ENCODE measurements at places on chromosomes 12 and 14.
A peak's percentile ranks its signal among the peaks of the same experiment; 100 is the strongest.

GRCh38 chr14:45251912-45252311 is 1.1 kb downstream of the MIS18BP1 start:
- no peak for DNase-seq

DNA sequence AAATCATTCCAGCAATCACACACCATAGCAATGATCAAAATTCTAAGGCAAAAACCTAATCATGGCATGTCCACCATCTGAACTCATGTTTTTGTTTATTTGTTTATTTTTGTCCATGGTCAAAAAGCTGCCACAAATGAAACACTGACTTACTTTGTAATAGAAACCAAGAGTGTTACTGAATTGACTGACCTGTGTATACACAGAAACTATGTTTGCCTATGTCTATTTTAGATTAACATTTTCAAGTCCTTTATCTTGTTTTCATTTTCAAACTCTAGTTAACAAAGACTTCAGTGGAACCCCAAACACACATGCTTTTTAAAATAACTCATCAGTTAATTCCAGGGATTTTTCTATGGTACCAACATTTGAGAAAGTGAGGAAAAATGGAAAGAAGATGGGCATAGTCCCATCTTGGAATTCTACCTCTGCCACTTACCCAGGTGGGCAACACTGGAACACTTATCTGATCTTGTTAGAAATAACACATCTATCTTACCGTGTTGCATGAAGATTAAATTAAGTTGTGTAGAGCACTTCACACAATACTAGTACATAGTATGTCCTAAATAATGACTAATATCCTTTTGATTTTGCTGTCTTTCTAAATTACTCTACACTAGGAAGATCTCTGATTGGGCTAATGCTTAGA is 6.4 kb downstream of the LUM start:
- DNase-seq: no peak

- DNase-seq: peak; percentile 42
Observed at GRCh38 chr12:78293059-78293686, 462.5 kb downstream of the NAV3 start.

DNA sequence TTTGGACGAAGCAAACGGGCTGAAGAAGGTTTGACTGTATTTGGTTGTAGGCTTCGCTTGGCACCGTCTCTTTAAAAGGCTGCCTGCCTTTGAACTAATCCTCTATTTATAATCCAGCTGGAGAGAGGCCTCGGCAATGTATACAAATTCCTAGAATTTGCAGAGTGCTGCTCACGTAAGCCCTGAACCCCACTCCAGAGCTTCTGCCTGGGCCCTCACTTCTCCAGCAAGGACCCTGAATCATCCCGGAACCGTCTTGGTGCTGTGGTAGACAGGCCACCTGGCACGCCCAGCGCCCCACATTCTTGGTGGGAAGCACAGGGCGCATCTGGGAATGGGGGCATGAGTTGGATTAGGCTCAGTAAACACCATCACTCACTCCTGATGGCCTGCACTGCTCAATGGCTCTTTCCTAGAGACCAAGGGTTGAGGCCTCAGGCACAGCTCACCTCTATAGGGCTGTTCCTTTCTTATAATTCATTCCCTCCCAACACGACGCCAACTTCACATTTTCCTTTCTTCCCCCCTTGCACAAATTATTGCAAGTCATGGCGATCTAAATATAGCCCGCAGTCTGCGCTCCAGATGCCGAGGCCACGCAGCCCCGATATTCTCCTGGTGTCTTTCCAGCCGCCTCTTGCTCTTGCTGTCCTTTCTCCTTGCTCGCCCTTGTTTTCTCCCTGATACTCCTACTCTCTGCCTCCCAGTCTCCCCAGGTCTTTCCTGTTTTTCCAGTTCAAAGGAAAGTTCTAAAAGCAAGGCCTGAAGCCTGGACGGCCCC is 141.0 kb downstream of the ZFP36L1 start:
- DNase-seq: no peak

- no peak for DNase-seq
Observed at GRCh38 chr12:110224379-110225304, 56.4 kb upstream of the ATP2A2 start.

GRCh38 chr14:35416108-35416750 is 11.7 kb upstream of the NFKBIA start:
- DNase-seq: no peak

- DNase-seq: no peak
Observed at GRCh38 chr12:234891-235415, 21.0 kb upstream of the SLC6A12 start.

GRCh38 chr14:55446127-55446736 is 5.8 kb upstream of the TBPL2 start:
- DNase-seq: peak; percentile 60

DNA sequence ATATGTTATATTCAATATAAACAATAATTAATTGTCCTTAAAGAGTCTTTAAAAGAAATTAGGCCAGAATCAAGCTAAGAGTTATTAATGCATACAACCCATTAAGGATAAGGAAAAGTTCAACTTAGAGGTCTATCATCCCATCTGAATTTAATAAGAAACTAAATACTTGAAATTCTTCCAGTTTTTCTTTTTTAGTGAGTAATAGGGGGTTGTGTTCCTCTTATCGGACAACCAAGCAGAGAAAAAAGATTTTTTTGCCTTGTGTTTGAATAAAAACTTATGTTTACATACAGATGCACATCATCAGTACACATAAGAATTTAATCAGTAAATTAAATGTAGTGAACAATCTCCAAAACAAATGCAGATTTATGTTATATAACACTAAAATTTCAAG is 32.5 kb downstream of the PAWR start:
- DNase-seq: no peak

DNA sequence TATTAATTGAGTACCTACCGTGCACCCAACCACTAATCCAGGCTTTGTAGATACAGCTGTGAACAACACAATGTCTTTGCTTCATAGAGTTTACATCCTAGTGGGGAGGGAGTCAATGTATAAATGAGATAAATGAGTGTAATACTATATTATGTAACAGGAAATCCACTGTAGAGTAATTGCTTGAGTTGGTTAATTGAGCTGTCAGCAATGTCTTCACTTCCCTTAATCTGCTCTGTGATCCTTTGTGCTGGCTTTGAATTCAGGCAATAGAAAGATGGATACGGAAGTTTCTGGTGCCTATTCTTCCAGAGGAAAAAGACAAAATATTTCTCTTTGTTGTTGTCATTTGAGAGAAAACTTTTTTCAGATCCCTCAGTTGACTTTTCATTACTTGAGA is 104.0 kb upstream of the SLC16A7 start:
- no peak for DNase-seq

- DNase-seq: no peak
Observed at GRCh38 chr14:24463017-24463883, 20.7 kb upstream of the SDR39U1 start.

DNA sequence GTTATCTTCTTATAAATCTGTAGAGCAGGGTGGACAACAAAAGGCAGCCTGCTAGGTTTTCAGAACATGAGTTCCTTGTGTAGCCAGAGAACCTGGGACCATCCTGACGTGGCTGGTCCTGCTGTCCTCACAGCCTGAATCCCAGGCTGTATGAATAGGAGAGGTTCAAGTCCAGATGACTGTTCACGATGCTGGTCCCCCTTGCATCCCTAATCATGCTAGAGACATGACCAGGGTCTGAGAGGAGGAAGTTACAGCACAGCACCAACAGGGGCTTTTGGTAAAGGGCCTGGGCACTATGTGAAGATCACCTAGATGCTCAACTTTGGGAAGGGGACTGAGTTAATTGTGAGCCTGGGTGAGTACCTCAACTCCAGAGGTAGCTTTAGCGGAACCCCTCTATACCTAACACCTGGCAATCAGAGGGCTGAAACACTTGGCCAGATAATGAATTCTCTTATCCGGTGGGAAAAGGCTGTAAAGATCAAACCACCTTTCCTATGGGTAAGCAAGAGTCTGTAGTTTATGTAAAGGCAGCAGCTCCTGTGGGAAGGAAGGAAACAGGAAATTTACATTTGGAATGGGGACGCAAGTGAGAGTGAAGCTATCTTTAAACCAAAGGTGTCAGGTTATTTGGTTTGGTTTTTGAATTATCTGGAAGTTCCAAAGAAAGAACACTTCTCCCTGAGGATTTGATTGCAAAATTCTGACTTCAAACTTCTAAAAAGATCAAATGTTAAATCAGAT is 112.8 kb downstream of the DAD1 start:
- no peak for DNase-seq

DNA sequence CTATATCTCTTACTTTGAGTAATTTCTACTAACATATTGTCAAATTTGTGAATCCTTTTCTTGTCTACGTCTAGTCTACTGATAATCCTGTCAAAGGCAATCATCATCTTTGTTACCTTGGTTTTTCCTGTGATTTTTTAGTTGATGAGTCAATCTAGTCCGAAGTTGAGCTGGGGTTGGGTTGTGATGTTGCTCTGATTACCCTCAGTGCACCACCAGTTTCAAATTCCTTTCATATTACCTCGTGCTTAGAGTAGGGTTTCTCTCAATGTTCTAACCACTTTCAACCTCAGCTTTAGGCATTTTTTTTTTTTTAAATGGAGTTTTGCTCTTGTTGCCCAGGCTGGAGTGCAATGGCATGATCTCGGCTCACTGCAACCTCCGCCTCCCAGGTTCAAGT is 186.8 kb downstream of the BTG1 start:
- no peak for DNase-seq

DNA sequence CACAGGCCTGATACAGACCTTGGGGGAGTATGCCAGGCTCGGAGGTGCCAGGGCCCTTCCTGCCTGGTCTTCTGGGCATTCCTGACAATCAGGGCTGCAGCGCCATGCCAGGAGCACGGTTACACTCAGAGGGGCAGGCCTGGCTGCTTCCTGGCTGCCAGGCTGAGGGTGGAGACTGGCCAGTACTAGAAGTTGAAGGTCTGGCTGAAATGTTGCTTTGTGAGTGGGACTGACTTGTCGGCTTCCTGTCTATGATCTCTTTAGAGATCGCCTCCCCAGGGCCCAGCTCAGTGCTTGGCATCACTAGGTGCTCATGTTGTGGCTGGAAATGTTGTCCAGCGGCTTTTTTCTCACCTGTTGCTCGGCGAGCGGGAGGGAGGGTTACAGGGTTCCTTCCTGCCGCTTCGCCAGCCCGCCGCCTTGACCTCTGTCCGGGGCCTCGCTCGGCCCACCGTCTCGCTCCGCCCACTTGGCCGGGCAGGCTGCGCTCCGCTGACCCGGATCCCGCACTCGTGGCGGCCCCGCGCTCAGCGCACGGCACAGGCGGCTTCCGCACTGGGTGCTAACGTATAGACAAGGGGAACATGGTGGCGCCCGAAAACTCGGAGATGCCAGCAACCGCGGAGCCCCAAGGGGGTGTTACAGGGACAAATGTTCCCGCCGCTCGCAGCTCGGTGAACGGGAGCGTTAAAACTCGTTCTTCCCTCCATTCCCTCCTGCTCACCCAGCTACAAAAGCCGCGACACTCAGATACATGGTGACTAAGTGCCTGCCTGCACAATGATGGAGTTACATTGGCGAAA is 32.6 kb downstream of the PAPLN start:
- no peak for DNase-seq

GRCh38 chr12:1594006-1594260 is 448 bp downstream of the FBXL14 start:
- no peak for DNase-seq

DNA sequence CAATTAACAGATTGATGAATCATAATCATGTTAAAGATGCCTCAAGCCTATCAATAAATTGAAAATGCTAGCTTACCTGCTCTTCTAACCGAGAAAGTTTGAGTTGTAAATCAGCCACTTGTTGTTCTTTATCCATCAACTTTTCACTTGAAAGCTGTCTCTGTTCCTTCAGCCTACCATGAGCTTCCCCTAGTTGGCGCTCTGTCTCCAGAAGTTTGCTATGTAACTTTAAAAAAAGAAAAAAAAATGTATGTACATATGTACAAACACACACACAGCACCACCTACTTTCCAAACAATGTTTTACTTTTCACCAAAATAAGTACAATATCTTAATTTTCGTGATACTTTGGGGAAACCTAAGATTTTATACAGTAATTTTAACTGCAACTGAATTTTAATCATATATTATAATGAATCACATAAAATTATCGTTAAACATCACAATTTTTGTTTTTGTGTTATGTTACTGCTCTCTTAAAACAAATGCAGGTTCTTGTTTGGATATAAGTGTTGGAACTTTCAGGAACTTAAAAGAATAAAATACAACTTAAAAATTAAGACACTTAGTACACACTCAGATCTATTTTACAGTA is 101.2 kb downstream of the EEA1 start:
- peak; percentile 61 for DNase-seq

DNA sequence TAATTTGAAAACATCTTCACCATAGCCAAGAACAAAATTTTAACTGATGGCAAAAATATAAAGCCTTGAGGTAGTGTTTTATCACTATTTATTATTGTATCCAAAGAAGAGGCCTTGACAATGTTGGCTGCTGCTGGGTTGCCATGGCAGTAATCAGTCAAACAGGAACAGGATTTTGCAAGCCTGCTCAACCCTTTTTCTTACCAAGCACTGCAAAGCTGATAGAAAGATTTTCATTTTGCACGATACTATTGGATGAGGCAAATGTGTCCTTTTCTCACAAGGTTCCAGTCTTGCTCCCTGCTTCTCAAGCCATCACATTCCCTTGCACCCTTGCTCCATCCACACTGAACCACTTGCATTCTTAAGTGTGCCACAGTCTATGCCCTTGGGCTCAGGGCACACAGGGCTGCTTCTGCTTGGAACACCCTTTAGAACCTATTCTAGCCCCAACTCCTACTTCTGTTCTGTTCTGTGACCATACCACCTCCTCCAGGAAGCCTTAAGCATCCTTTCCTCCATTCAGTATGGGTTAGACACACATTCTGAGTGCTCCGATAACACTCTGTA is 76.5 kb upstream of the AMIGO2 start:
- no peak for DNase-seq

DNA sequence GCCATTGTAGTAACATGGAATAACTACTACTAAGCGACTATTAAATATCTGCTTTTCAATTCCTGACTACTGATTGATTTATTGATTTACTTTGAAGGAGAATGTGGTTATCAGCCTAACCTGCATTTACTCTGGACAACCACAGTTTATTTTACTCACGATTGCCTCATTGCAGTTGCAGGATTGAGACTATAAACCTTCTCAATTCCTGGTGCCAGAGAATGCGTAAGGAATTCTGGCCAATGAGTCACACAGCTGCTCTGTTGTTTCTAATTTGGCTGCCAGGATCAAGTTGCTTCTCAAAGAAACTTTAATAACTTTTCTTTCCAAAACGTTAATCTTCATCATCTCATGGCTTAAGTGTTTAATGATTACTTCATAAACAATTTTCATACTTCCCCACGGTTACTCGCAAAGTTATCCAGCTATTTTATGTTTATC is 13.1 kb upstream of the TMTC1 start:
- no peak for DNase-seq

GRCh38 chr12:104299842-104300481 is 3.6 kb upstream of the EID3 start:
- no peak for DNase-seq

Data from Caco-2 (cell line).